Activated CD4-positive, alpha-beta memory T cell treated with anti-CD3 and anti-CD28 coated beads for 36 hours (primary cell): ENCODE measurements at places on chromosomes 13 and 19.

GRCh38 chr13:114021464-114022308 is 47.8 kb upstream of the C13orf46 start:
- no peak for DNase-seq

- no peak for DNase-seq
Measured at GRCh38 chr19:53944416-53944815, 18.3 kb upstream of the CACNG8 start.

DNA sequence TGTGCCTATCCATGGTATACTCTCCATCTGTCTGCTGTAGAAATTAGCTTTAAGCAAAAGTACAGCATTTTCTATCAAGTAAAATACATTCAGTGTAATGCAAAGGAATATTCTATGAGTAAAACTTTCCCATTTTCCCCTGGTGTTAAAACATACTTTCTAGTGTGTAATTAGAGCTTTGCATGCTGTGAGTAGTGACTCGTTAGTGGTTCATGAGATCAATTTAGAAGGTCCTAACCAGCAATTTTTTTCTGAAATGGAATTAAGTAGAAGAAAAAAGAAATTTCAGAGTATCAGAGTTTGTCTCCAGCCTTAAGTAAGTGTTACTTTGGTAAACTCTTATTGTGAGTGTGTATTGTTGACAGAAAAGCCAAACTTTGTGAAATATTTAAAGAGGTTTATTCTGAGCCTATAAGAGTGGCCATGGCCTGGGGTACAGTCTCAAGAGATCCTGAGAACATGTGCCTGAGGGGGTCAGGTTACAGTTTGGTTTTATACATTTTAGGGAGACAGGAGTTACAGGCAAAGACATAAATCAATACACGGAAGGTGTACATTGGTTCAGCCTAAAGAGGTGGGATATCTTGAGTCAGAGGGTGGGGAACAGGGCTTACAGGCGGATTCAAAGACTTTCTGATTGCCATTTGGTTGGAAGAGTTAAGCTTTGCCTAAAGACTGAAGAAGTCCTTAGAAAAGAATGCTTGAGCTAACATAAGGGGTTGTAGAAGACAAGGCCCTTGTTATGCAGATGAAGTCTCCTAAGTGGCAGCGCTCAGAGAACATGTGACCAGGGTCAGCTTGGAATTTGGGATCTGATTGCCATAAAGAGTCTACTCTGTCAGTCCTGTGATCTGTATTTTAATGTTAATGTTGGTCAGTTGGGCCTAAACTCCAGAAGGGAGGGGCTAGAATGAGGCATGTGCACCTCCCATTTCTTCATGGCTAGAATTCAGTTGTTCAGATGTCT is 25.5 kb downstream of the FAM187B start:
- DNase-seq: no peak

- DNase-seq: no peak
Measured at GRCh38 chr13:27928805-27929753, 9.3 kb downstream of the PDX1 start.

DNA sequence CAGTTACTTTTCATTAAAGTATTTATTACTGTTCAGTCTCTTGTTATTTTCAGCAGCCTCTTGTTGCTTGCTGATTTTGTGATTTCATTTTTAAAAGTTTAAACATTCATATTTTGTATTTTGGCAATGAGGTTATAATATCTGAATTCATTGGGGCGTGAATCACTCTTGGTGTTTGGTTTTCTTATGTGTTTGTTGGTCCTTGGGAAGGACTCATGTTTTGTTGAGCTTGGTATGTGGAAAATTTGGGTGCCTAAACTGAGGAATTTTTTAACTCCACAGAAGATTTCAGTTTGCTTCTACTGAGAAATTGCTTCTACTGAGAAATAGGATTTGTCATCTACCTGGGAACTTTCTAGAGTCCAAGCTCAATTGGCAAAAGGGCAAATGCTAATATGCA is 38.2 kb downstream of the PDS5B start:
- DNase-seq: no peak

DNA sequence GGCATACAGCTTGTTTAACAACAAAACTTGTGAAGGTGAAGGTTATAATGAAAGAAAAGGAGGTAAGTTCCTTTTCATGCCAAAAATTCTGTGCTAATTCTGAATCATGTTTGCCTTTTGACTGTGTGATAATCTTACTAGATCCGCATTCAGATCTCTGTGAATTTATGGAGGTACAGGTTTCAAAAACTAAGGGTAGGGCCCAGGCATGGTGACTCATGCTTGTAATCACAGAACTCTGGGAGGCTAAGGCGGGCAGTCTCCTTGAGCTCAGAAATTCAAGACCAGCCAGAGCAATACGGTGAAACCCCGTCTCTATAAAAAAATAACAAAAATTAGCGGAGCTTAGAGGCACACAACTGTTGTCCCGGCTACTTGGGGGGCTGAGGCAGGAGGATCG is 45.9 kb downstream of the PCDH9 start:
- no peak for DNase-seq

GRCh38 chr19:21765151-21765550 is 2.2 kb downstream of the ZNF100 start:
- DNase-seq: peak; percentile 44

DNA sequence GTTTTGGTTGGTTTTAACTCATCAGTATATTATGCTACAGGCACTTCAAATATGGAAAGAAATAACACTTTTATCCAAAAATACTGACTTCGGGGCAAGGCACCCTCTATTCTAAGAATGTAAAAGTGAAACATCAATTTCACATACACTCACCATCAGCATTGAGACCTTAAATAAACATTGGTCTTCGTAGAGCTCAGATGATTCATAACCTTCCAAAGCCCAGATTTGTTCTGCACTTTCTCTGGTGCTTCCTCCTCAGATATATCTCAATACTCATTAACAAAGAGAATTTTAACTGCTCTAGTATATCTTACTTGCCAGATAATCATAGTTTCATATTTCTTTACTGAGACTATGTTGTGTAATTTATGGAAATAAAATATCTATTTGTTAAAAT is 794.3 kb downstream of the LIG4 start:
- DNase-seq: no peak

DNA sequence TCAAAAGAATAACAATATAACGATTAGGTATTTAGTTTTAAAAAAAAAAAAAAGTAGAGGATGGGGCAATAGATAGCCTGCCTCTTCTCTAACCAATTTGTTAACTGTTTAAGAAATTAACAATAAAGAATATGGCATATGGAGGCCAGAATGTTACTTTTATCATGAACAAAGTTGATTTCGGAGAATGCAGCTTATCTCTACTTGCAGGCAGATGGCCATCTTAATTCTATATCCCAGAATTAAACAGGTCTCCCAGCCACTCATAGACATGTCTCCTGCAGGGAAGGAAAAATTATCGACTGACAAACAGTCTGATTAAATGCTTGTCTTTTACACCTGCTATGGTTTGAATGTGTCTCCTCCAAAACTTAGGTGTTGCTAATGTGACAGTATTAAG is 96.6 kb downstream of the SLC25A15 start:
- DNase-seq: no peak

DNA sequence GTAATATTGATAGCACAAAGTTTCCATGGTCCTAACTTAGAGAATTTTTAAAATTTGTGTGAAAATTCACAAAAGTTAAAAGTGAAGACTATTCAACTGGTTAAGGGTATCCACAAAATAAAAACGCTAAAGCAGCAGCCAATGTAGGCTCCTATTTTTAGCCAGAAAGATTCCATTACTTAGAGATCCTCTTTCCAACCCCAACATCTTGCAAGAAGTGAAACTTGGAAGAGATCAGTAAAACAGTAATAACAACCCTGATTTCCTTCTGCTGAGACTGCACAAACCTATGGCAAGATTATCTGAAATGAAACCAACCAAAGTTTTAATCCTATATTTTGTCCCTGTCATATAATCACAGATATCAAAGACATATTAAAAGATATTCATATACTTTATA is 8.5 kb downstream of the TBC1D4 start:
- no peak for DNase-seq

DNA sequence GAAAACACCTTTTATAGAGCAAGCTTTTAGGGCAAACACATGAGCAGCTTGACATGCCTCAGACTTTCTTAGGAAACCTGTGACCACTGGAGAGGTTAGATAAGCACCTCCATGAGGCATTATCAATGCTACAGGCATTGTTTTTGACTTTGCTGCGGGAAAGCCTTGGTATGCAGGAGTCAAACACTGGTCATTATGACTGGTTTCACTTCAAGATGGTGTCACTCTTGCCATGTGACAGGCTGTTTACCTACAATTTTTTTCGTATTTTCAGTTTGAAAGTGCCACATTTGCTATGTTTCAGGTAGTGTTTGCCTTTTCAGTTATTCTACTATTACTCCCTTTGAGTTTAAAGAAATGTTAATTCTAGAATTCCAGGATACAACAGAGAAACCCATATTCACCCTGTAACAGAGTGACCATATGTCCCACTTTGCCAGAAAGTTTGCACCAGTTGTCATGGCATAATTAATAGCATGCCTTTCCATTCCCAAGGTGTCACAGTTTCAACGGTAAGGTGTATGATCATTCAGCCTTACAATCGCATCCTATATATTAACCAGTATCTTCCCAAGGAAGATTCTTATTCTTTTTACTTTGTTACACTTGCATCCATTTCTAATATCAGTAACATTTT is 33.0 kb downstream of the USP12 start:
- no peak for DNase-seq

GRCh38 chr13:25489238-25489637 is 117.5 kb downstream of the ATP8A2 start:
- DNase-seq: no peak
